ENCODE measurements at places on chromosomes 6 and 20.
A peak's percentile ranks its signal among the peaks of the same experiment; 100 is the strongest.

- peak; percentile 76 for DNase-seq
Measured at GRCh38 chr6:116531675-116532570, 13.6 kb downstream of the TRAPPC3L start.

DNA sequence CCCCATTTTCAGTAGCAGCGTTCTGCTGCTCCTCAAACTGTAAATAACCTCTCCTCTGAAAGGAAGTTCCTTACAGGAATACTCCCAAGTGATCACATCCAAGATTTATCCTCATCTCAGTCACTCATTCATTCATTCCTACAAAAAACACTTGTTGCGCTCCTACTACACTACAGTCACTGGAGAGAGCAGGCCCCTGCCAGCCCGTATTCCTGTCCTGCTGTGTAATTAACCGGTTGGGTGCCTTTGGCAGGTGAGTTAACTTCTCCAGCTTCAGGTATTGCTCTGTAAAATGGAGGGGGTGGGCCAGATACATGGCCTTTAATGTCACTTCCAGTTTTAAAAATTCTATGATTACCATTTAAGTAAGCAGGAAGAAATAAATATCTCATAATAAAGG, 15.0 kb upstream of the ZBTB24 start:
- no peak for DNase-seq

GRCh38 chr6:89536231-89536630, 102.3 kb downstream of the LYRM2 start:
- no peak for DNase-seq

DNA sequence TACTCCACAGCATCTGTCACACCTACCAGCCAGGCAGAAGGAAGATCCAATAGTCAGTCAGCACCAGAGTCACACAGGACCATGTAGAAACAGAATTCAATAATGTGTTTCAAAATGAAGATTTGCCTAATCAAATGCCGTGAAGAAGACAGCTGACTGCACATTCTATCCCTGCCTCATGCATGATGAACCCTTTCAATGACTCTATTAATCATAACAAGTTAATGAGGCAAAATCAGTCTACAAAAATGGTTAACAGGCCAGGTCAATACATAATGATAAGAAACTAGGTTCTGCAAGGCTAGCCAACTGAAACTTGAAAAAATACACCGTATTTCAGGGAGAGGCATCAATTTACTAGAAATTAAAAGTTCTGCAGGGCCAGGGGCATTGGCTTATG, 6.7 kb upstream of the PNRC1 start:
- DNase-seq: no peak

DNA sequence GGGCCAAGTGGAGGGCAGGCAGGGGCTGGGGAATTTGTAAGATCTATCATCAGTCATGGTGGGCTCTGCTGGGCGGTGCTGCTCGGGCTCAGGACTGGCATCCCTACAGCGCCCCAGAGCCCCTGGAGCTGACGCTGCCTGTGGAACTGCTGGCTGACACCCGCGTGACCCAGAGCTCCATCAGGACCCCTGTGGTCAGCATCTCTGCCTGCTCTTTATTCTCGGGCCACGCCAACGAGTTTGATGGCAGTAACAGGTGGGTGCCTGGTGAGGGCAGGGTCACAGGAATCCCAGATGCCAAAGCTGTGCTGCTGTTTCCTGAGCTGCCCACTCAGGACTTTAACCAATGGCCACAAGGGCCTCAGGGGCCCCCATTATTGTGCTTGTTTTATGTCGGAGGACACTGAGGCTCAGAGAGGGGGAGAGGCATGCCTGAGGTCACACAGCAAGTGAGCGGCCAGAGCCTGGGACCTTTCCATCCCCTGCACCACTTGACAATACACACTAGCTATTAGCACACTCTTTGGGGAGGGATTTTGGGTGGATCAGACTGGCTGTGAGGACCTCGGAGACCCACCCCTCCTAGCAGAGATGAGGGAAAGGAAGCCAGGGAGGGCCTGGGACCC, 6.3 kb downstream of the BPIFB2 start:
- DNase-seq: no peak

Data from Ammon's horn (tissue), 1 donor.